Activated CD4-positive, alpha-beta T cell treated with anti-CD3 and anti-CD28 coated beads for 24 hours (primary cell): ENCODE measurements at places on chromosomes 3 and 15.

GRCh38 chr15:52102463-52102862 lies 10.1 kb downstream of the BCL2L10 start:
- no peak for DNase-seq

DNA sequence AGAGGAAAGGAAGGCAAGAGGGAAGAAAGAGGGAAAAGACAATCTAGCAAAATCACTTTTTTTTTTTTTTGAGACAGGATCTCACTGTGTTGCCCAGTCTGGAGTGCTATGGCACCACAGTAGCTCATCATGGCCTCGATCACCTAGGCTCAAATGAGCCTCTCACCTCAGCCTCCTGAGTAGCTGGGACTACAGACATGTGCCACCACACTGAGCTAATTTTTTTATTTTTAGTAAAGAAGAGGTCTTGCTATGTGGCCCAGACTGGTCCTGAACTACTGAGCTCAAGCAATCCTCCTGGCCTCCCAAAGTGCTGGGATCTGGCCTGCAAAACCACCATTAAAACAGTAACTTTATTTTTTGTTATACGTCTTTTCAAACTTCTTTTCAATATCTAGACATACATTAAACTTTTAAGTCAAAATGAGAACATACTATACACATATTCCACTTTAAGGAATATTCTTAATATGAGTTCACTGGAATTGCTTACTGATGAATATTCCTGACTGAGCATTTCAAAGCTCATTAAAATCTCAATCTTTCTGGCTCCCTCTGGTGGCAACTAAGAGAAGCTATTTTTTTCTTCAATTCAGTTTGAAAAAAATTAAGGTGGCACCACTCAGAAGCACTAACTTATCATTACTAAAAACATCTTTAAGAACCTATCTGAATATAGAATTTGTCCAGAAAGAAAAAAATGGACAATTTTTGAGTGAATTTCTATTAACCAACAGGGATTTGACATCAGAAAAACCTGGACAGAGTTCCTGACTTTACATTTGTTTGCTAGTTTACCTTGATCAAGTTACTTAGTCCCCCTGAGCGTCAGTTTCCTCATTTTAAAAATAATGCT lies 40.9 kb downstream of the UACA start:
- DNase-seq: no peak

DNA sequence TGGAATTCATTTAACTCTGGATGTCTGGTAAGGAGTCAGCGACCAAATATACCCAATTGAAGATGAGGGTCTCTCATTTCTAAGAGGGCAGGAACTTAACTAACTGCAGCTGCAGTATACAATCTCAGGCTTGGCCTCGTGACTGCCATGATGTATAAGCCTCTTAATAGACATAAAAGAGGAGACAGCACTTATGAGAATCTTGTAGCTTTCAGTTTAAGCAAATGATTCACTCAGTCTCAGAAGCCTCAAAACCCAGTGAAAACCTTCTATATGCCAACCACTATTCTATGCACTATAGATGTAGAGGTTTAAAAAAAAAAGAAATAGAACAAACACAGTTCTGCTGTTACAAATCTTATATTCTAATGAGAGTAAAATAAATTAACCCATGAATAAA lies 513.9 kb downstream of the TBL1XR1 start:
- no peak for DNase-seq

GRCh38 chr3:39780352-39780751 lies 29.1 kb upstream of the MYRIP start:
- DNase-seq: no peak

DNA sequence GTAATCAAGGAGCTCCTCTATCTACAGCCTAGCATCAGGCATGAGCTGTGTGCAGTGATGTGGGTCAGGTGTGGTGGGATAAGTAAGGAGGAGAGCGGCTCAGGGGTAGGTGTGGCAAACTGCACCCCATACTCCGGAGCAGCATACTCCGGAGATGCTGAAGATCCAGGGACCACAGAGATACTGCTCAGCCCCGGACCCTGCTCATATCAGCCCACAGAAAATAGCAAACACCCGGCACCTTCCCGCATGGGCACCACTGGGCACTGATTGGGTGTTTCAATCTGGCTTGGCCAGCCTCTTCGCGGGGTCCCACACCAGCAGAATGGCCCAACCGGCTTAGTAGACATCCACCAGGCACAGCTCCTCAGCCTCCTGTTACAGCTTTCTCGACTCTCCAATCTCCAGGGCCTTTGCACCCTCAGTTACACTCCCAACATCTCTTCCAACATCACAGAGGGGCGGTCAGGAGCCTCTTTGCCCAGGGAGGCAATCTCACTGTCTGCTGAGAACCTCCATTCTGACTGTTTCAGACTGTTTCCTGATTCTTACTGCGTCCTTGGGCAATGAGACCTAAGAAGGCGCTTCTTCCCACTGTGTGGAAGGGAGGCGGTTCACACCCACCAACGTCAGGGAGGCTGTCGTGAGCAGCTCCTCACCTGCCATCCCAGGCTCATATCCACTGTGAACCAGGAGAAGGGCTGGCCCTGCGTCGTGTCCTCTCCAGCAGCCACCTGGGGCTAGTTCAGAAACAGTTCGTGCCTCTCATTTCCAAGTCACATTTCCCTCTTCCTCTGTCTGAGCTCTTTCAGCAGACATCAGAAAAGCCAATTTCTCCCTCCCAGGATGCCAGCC lies 59.8 kb downstream of the CAPN7 start:
- no peak for DNase-seq
